ENCODE measurements at places on chromosomes 4 and X. TPM values are rescaled to one million over a fixed set of nuclear protein-coding genes. Genes with fewer than 3 reads are reported as not detected.

Gene DLG3
- total RNA-seq = 2.5 TPM

Gene NAAA
- 0.80 TPM for total RNA-seq

Gene TRIM75
- total RNA-seq = not detected

Gene RPS6KA6
- 1.6 TPM for total RNA-seq

Gene TSPAN5
- 1.2 TPM for total RNA-seq

- peak; percentile 53 for DNase-seq
Observed at GRCh38 chrX:128106630-128107029, 54.4 kb upstream of the ACTRT1 start.

DNA sequence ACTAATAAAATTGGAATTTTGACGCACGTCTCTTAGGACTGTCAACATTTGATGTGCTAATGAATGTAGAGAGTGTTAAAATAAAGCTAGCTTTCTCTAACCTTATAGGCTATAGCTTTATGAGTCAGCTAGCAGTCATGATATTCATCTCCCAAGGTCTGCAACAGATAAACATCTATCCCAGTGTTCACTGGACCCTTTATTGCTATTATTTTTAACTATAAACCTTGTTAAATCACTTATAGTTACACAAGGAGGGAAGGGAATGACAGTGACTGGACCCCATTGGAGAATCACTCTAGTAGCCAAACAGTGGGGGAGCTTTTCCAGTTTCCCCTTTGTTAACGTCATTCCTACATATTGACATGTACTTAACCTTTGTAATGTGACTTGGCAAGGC lies 67.9 kb upstream of the SHISA3 start:
- DNase-seq = no peak

DNA sequence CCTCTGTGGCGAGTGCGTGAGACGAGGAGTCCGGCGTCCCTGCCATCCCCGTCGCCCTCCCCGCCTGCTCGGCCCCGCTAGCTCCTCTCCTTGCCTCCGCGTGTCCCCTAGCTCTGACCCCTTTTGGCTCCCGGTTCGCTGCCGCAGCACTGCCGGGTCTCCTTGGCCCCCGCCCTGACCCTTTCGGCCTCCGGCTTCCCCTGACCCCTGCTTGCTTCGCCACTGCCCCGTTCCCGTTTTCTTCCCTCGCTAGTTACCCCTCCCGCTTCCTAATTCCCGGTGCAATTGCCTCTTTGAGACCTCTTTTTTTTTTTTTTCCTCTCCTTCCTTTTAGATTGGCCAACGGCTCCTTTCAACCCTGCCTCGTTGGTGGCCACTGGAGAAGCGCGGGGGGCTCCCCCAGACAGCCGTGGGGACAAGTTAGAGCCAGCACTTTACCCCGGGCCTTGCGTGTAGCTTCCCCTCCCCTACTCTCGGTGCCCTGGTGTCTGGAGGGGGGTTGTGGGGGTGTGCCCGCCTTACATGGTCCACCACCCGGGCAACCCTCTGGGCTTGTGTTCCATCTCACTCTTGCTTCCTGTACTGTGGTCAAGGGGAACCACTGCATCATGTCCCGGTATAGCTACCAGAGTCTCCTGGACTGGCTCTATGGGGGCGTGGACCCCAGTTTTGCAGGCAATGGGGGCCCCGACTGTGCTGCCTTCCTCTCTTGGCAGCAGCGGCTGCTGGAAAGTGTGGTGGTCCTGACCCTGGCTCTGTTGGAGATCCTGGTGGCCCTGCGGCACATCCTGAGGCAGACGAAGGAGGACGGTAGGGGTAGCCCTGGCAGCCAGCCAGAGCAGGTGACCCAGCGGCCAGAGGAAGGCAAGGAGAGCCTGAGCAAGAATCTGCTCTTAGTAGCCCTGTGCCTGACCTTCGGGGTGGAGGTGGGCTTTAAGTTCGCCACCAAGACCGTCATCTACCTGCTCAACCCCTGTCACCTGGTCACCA lies 548 bp downstream of the TMEM164 start:
- DNase-seq = peak; percentile 18

DNA sequence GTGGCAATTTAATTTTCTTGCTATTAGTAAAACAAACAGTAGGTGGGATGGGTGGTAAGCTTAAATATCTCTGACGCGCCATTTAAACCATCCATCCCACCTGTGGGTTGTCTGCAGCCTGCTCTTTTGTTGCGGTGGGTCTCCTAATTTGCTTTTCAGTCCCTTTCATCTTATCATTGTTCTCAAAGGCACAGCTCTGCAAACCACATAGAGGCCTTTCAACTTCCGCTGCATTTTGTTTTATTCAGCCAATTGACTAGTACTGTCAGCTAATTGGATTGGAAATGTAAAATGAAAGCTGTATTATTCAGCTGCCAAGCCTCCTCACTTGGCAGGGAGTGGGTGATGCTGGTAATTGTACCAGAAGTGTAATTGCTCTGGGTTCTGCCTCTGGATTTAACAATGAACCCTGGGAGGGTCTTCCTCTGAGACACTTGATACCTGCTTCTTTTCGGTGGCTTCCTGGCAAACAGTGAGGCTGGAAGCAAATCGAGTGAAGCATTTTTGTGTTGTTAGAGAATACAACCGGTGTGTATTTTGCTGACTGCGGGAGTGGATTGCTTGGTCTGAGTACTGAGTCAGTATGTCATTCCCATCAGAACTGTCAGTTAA lies 165.6 kb downstream of the FRAS1 start:
- no peak for DNase-seq

- no peak for DNase-seq
Observed at GRCh38 chrX:149476513-149476912, 28.6 kb downstream of the IDS start.

DNA sequence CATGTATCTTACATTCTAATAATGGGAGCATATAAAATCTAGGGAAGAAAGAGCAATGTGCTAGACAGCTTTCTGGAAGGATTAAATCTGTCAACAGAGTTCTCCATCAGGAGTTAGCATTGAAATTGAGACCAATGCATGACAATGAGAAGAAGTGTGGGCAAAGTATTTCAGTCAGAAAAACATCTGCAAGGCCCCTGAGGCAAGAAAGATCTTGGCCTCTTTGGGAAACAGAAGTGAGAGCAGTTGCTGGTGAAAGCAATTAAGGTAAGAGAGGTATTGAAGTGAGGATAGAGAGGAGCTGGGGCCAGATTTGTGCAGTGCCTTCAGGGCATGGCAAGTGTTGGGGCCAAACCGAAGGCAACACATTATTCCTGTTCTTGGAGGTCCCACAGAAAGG lies 999.1 kb downstream of the STPG2 start:
- DNase-seq = no peak

DNA sequence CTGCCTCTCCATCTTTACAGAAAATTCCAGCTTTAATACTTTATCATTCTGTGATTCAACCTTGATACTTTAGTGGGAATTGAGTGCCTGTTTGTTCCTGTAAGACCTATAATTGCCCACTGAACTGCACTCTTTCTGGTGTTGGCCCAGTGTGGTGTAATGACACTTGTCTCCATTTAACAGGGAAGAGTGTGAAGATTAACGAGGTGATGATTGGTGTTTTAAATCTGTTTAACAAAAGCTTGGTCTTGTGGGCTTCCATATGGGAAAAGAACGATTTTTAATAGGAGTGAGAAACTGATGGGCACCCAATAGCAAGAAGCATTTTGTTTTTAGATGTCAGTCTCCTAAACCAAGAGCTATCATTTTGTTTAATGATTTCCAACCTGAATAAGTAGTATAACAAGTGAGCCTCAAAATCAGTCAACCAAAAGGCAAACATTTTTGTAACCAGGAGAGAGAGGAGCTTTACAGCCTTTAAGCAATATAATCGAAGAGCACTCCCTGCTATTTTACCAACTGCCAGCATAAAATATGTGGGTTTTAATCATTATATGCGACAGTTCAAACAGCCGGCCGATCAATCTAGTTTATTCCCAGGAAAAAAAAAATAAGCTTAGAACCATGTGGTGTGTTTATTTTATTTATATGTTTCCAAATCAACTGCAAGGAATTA lies 50.2 kb downstream of the SUPT20HL1 start:
- DNase-seq = no peak

DNA sequence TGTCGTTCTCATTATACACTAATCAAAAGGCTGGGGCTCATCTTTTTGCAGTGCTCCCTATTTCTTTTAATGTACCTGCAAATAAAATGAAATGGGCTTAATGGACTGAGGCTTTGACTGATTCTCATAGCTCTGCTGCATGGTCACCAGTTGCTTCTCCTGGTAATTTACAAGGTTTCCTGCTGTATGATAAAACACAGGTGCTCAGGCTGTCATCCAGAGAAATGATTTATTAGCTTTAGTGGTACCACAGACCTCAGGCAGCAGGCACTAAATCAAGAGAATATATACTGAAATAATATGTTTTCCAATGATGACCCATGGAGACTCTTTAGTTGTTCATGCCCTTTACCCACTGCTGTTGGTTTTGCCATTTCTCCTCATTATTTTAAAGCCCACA lies 137.7 kb downstream of the C4orf33 start:
- DNase-seq = no peak

GRCh38 chr4:13944095-13944511 lies 316.6 kb upstream of the BOD1L1 start:
- no peak for DNase-seq

- DNase-seq = peak; percentile 44
Observed at GRCh38 chr4:45741897-45742296, 382.0 kb downstream of the GABRG1 start.

GRCh38 chr4:4315461-4316149 lies 25.6 kb downstream of the ZBTB49 start:
- no peak for DNase-seq

DNA sequence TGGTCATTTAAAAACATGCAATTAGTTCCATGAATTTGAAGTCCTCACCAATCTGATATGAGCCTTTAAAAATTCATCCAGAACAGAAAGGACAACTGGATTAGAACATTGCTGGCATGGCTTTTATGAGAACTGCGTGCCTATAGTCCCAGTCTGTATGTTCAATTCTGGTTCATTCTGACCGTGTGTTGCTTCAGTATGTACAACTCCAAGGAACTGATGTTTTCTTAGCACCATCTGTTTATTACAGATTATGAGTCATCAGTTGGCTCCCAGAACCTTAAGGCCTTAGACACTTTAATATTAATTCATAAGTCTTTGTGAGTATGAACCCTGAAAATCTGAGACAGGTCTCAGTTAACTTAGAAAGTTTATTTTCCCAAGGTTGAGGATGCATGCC lies 115.0 kb downstream of the CEP44 start:
- no peak for DNase-seq

DNA sequence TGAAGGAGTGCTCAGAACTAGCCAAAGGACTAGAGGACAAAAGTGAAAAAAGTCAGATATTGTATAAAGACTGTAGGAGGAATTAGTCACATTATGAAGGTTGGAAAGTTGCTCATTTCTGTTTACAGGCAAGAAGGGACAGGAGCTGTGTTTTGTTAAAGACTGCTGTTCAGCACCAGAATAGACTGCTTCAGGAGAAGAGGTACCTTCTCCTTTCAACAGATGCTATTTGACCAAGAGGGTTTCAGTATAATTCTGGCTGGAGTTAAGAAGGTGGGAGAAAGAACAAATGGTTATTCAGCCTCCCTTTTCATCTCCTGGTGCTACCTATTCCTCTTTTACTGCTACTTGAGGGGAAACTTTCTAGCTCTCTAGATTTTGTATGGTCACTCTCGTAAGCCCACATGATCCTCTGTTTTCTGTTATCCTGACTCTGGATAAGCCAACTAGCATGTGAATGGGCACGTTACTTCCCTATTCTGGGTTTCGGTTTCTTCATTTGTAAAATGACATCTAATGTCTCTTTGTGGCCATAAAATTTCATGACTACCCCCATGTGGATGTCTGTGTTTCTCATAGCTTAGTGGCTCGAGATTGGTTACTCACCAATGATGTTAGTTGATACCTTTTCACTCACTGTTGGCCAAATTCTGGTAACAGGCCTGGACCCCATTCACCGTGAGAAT lies 68.9 kb downstream of the SH2D1A start:
- DNase-seq = no peak

- DNase-seq = no peak
Observed at GRCh38 chr4:111618908-111619307, 526.3 kb upstream of the FAM241A start.

- peak; percentile 85 for DNase-seq
Observed at GRCh38 chr4:23333946-23334878, 555.6 kb downstream of the PPARGC1A start.

DNA sequence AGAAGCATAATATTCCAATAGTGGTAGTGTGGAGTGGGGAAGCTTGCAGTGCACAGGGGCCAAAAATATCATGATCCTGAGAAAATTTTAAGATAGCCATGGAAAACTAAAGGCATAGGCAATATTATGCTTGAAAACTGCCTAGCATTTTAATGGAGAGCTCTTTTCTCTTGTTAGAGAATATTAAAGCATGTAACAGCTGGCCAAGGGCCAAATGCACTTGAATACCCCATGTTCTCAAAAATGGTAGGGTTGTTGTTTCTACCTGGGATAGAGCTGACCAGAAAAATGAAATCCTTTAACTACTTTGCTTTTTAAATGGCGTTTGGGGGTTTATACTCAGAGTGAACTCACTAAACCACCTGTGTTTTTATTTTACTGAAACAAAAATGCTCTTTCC lies 739.6 kb upstream of the SLIT2 start:
- DNase-seq = no peak

Measured in SK-MEL-5 (cell line).